ENCODE measurements at places on chromosomes 2 and 18.

GRCh38 chr2:20352581-20353216 is 2.1 kb upstream of the PUM2 start:
- no peak for DNase-seq

- DNase-seq, result no peak
These were observed 76.1 kb downstream of the THADA start for GRCh38 chr2:43519643-43520221.

DNA sequence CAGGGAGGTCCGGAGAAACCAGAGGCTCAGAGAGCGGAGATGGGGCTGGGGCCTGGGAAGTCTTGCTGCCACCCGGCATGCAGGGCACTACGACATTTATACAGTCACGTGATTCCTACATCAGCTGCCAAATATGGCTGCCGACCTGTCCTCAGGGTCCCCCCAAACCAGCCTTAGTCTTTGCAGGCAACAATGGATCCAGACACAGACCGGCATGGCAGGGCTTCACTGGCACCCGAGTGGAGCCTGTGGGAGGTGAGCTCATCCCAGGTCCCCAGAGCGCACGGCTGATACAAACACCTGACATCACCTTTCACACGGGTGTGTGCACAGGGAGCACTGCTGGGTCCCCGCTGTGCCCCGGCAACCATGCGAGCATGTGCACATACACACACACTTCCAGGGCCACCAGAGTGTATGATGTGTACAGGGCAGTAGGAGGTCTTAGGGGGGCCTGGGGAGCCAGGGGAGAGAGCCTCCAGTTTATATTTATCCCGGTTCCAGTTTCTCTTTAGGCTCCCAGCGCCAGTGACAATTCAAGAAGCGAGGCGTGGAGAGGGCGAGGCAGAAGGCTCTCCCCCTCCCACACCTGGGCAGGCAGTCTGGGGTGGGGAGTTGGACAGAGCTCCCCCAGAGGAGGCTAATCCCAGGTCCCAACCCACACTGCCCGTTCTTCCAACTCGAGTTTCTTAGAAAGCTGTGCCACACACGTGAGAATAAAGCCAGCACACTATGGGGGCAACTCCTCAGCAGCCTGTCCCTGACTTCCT is 2.7 kb downstream of the SEMA4C start:
- no peak for DNase-seq

DNA sequence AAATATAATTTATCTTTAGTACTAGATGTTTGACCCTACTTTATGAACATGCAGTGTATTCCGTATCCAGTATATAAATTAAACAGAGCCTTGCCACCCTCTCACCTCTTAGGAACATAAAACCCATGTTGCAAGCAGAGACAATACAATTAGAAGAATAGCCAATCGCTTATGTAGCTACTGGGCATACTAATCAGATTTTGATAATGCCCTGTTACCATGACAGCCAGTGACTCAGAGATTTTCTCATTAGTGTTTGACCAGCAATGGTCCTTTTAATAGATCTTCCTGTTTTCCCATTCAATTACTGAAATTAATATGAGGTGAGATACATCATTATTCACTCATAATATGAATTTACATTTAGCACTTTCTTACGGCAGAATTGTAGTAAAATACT is 547.3 kb upstream of the VWC2L start:
- DNase-seq, result no peak

DNA sequence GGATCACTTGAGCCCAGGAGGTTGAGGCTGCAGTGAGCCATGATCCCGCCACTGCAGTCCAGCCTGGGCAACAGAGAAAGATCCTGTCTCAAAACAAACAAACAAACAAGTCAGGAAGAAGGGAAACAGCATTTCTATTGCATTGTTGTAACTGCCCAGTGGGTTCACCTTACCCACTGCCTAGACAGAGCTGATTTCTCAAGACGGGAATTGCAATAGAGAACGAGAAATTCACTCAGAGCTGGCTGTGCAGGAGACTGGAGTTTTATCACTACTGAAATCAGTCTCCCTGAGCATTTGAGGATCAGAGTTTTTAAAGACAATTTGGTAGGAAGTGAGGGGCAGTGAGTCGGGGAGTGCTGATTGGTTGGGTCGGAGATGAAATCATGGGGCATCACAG is 24.2 kb upstream of the RTTN start:
- DNase-seq, result no peak

DNA sequence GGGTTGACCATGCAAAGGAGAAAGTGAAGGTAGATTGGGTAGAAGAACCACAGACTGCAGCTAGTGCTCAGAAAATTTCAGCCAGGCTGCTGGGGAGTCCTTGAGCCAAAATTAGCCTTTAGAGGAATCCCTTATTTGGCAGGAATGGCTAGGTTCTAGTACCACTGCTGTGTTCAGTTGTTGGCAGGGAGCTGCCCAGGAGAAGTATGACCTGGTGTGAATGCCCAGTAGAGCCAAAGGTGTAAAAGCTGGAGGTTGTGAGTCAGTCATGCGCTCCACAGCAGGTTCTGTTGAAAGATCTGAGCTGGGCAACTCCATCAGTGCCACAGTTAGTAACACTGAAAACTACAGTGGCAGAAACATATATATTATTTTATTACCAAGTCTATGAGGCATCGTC is 36.4 kb upstream of the TBR1 start:
- no peak for DNase-seq

GRCh38 chr2:189050165-189050712 is 76.1 kb downstream of the COL3A1 start:
- no peak for DNase-seq

GRCh38 chr2:204012072-204012653 is 75.6 kb downstream of the ICOS start:
- DNase-seq, result no peak

- DNase-seq, result no peak
These were observed 87.9 kb downstream of the ACVR1 start for GRCh38 chr2:157788201-157788600.

GRCh38 chr2:64906853-64907536 is 82.2 kb upstream of the SLC1A4 start:
- DNase-seq, result no peak

DNA sequence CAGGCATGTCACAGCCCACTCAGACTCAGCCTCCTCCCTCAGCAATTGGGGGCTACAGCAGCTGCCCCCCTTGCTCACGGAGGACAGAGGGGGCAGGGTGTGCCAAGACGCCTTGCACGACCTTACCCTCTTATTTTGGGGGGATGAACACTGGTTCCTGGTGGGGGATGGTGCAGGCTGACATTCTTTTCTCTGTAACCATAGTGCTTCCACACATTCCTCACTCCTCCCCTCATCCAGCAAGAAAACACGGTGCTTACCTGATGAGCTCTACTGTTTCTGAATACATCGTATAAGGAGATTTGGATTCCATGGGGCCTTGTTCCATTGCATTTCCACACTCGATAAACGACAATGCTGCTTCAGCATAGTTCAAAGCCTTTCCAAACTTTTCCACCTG is 75.4 kb upstream of the REV1 start:
- DNase-seq, result no peak

- no peak for DNase-seq
These were observed 200.6 kb downstream of the DPP10 start for GRCh38 chr2:114642988-114643553.

- DNase-seq, result no peak
These were observed 438 bp downstream of the PSMA8 start for GRCh38 chr18:26134107-26134506.

GRCh38 chr2:124663645-124663997 is 638.5 kb downstream of the CNTNAP5 start:
- no peak for DNase-seq

DNA sequence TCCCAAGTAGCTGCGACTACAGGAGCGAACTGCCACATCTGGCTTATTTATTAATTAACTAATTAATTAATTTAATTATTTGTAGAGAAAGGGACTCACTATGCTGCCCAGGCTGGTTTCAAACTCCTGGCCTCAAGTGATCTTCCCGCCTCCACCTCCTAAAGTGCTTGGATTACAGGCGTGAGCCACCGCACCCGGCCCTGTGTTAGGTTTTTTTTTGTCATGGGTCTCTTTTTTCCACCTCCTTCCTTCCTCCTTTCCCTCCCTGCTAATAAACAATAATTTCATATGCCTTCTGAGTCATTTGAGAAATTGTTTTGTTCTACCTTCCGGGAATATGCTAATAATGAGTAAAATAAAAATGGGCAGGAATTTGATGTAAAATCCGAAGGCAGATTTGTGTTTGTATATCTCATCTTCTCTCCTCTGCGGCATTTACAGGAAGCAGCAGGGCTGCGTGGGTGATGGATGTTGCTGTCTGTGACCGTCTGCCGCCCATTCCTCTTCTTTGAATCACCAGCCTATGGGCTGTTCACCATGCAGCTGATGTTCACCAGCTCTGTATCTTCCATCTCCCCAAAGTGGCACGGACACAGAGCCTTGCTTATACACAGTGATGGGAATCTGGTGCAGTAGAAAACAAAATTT is 89.9 kb downstream of the ACSL3 start:
- DNase-seq, result no peak

- no peak for DNase-seq
These were observed 390.6 kb downstream of the ERBB4 start for GRCh38 chr2:212147921-212148513.

- no peak for DNase-seq
These were observed 61.6 kb upstream of the TGFA start for GRCh38 chr2:70615222-70615621.

GRCh38 chr2:237190966-237191713 is 105.5 kb downstream of the COPS8 start:
- no peak for DNase-seq

DNA sequence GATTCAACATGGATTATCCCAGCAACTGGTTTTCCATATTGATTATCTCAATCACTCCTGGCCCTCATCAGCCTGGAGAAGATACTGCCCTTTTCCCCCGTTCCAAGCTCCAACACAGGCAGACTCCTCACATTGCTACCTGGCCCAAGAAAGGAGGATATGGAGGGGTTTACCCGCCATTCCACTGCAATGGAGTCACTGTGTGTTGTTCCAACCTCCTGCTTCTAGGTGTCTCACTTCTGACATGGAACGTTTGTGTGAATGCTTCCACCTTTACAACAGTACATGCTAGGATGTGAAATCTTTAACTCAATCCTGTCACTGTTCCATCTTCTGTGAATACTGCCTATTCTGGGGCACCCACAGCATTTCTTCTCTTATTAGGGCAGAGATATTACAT is 36.7 kb downstream of the RMP24 start:
- no peak for DNase-seq

GRCh38 chr2:54310311-54310710 is 54.3 kb upstream of the TSPYL6 start:
- DNase-seq, result no peak

- DNase-seq, result no peak
These were observed 66.9 kb upstream of the ITM2C start for GRCh38 chr2:230797515-230798495.

DNA sequence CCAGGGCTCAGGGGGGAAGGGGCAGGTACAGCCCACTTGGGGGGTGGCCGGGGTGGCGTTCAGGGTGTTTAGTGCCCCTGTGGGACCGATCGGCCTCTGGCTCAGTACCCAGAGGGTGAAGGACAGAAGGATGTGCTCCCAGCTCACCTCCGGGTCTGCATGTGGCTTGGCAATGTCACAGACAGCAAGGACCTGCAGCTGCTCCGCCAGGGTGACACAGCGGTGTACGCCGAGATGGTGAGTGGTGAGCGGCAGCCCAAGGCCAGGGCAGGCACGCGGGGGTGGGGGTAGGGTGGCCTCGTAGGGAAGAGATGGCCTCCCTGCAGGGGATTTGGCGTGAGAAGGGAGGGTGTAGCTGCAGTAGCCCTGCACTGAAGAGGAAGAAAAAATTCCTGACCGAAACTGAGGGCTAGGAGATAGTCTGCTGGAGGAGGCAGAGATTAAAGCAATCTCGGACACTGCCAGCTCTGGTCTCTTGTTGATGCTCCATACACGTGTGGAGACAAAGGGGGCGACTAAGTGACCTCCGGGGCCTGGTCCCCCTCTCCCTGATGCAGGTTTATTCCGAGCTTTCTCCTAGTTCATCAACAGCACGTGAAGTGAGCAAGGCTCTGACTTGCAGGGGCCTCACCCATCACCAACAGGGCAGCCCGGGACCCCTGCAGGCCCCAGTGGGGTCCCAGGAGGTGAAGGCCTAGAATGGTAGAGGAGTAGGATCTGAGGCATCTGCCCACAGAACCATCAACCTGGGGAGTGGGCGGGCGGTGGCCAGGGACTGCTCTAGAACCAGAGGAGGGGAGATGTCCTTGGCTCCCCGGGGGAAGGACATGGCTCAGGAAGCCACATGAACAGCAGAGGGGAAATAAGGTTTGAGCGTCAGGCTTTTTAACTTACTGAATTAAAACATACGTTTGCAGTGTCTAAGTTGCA is 45.4 kb downstream of the FER1L5 start:
- DNase-seq, result no peak

DNA sequence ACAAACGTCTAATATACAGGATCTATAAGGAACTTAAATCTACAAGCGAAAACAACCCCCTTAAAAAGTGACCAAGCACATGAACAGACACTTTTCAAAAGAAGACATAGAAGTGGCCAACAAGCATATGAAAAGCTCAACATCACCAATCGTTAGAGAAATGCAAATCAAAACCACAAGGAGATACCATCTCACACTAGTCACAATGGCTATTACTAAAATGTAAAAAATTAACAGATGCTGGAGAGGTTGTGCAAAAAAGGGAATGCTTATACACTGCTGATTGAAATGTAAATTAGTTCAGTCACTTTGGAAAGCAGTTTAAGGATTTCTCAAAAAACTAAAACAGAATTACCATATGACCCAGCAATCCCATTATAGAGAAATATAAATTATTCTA is 1148.5 kb upstream of the FAM98A start:
- DNase-seq, result no peak

- DNase-seq, result no peak
These were observed 46.3 kb upstream of the LPIN2 start for GRCh38 chr18:3059272-3059671.

DNA sequence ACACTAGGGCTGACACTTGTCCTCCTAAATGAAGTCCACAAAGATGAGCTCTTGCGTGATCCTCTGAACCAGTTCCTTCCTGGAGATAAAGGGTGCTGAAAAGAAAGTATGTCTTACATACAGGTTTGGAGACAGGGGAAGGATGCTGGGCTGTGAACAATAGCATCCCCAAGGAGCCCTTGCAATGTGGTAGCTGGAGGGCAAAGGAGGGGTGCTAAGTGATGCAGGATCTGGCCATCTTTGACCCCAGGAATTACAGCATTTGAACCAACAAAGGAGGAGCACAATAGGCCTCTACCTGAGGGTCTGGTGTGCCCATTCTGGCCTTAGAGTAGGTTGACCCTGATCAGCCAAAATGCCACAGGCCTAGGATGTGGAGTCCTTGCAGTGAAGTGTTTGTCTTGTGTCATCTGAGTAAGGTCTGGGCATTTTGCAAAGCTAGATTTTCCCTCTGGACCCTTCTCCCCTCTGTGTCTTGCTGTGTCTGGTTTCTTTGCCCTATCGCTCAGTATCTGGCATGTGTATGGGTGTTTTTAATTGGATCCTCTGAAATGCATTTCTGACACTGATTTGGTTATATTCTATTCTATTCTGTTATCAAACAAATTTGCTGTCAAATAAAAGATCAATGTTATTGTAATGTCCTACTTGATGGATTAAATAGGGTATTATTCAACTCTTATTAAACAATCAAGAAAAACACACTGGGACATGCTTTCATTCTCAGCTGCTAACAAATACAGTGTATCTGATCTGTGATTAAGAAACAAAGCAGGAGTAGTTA is 364.8 kb upstream of the MEIS1 start:
- no peak for DNase-seq

GRCh38 chr2:217669831-217670230 is 333.0 kb downstream of the TNS1 start:
- DNase-seq, result no peak
